ENCODE measurements at places on chromosomes 1 and 21.

DNA sequence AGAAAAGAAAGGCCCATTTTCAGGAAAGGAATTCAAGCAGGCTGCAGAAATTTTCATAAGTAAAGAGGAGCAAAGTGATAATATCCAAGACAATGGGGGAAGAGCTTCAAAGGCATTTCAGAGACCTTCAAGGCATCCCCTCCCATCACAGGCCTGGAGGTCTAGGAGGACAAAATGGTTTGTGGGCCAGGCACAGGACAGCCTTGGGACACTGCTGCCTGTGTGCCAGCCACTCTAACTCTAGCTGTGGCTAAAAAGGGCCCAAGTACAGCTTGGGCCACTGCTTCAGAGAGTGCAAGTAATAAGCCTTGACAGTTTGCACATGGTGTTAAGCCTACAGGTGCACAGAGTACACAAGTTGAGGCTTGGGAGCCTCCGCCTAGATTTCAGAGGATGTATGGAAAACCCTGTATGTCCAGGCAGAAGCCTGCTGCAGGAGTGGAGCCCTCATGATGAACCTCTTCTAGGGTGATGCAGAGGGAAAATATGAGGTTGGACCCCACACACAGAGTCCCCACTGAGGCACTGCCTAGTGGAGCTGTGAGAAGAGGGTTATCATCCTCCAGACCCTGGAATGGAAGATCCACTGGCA, 51.8 kb upstream of the ZSWIM5 start:
- DNase-seq, result no peak

- no peak for DNase-seq
Measured at GRCh38 chr21:14388282-14388681, 5.3 kb upstream of the HSPA13 start.

GRCh38 chr1:31593770-31594632, 17.7 kb downstream of the TINAGL1 start:
- peak; percentile 71 for DNase-seq

GRCh38 chr21:45996311-45997204, 15.0 kb downstream of the COL6A1 start:
- no peak for DNase-seq

GRCh38 chr1:198174297-198174696, 17.5 kb downstream of the NEK7 start:
- no peak for DNase-seq

- no peak for DNase-seq
Measured at GRCh38 chr1:28792644-28793121, 19.3 kb upstream of the OPRD1 start.

DNA sequence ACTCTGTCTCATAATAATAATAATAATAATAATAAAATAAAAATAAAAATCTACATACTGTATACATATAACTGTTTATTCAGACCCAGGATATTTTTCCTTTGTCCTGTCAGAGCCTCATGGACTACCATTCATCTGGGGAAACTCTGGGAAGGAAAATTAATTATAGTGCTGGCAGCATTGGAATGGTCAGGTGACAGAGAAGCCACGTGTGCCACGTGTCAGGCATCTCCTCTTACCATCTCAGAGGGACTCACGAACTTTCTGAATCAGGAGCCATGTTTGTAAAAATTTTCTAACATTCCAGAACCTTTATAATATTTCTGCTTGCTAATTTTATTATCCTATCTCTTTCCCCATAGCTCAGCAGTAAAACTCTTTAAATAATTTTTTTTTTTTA, 97.8 kb upstream of the HNRNPU start:
- DNase-seq, result no peak

DNA sequence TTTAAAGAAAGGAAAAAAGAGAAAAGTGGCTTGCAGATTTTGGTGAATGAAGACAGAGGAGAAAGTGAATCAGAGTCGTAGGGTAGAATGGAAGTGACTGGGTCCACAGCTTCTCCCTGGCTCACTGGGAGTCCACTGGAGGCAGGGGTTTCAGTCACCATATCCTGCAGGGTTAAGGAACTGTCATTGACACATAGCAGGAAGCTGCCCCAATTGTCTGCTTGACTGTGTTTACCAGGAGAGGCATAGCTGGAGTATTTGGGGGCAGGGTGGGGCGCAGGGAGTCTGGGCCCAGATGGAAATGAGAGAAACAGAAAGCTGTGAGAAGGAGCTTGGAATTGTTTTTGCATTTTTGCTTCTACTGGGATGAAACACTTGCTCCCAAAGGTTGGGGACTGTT, 228.8 kb upstream of the CSF3R start:
- no peak for DNase-seq

DNA sequence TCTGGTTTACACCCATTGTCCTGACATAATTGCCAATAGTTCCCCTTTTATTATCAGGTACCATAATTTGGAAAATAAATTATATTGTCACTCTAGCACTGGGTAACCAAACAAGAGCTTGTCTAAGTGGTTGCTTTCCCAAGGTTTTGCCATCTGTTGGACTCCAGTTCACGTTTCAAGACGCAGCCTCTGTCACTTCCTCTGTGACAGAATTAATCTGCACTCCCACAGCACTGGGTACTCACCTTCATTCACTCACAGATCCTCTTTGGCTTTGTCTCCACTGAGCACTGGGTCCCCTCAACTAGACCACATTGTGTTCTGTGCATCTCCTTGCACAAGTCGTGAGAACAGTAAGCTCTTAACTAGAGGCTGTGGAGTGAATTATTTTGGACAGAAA, 123.6 kb upstream of the JUN start:
- DNase-seq, result no peak

GRCh38 chr1:89671775-89672488, 39.0 kb downstream of the LRRC8C start:
- no peak for DNase-seq

DNA sequence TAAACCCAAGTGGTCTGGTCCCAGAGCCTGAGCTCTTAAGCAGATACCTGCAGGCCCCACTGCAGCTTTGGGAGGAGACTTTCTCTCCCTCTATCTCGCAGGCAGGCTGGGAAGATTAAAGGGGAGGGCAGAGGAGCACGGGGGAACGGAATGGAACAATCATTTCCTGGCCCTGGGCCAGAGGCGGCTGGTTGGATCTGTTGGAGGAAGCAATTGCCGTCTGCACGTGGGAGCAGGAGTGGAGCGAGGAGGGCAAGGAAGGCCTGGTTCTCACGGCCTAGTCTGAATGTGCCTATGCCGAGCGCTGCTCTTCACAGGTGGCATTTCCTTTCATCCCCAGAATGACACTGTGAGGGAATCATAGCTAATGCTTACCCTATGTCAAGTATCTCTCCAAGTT, 23.7 kb downstream of the NKAIN1 start:
- no peak for DNase-seq

DNA sequence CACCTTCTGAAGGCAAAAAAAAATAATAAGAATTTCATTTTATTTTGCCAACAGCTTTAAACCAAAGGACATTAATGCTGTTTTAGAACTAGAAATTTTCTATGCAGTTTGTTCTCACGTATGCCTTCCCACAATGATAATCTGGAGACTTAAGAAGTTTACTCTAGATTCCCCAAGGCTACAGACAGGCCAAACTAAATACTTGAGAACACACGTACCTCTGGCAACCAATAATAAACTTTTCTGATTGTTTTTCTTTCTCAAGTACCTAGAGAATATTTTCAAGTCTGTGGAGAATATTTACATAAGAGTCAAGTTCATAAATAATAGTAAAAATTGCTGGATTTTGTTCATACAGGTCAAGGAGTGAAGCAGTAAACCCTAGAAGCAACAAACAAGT, 15.9 kb downstream of the CLDN8 start:
- DNase-seq, result no peak

- no peak for DNase-seq
Measured at GRCh38 chr1:39236971-39237370, 32.5 kb downstream of the MACF1 start.

- DNase-seq, result no peak
Measured at GRCh38 chr1:208344202-208344857, 100.1 kb upstream of the PLXNA2 start.

All from activated CD8-positive, alpha-beta memory T cell treated with anti-CD3 and anti-CD28 coated beads, Interleukin-2, amount 50 U/mL, for 4 hours (primary cell).